ENCODE measurements at places on chromosomes 3 and 15.

- peak; percentile 68 for DNase-seq
Measured at GRCh38 chr15:63287109-63287508, 9.7 kb downstream of the APH1B start.

DNA sequence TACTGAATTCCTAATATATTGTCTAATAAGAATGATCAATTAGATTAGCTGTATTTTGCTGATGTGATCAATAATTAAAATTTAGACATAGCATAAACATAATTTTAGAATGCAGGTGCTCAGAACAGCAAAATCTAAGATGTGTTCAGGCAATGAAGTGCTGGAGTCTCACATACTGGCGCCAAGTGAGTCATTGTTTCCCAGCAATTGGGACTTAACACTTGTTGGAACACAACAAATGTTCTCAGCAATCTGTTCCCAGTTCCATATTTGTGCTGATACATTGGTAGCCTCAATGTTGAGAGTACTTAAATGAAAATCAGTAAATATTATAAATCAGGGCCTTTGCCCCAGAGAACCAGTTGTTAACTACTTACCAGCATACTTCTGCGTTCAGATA, 619.0 kb downstream of the ROBO1 start:
- DNase-seq = peak; percentile 8

- no peak for DNase-seq
Measured at GRCh38 chr3:177144922-177145321, 52.4 kb downstream of the TBL1XR1 start.

- DNase-seq = peak; percentile 2
Measured at GRCh38 chr3:51819709-51820406, 40.8 kb upstream of the IQCF6 start.

Measured in NCI-H524 (cell line).